ENCODE measurements at places on chromosomes 12 and 14. TPM values are rescaled to one million over a fixed set of nuclear protein-coding genes. Genes with fewer than 3 reads are reported as not detected.

Gene SLC2A14
- 0.09 TPM for total RNA-seq

Gene HAL
- total RNA-seq = 0.39 TPM

Gene CFAP54
- total RNA-seq = 0.71 TPM

Gene GALNT6
- total RNA-seq = 0.26 TPM

Gene CIT
- 73.7 TPM for total RNA-seq

Gene KRT6B
- total RNA-seq = not detected

Gene INSM2
- total RNA-seq = not detected

Gene WIF1
- not detected for total RNA-seq

Gene OAS1
- total RNA-seq = 12.4 TPM

Gene HRK
- 0.37 TPM for total RNA-seq

Gene SYT1
- total RNA-seq = 80.9 TPM

Gene ACSS3
- total RNA-seq = 7.7 TPM

Gene PARP11
- total RNA-seq = 7.7 TPM

Gene CISTR
- total RNA-seq = not detected

Gene PLCZ1
- total RNA-seq = not detected

Gene KRT3
- total RNA-seq = not detected

Gene CEP128
- 35.7 TPM for total RNA-seq

Gene TTC9
- 4.2 TPM for total RNA-seq

All from A673 (cell line).